Stimulated activated CD8-positive, alpha-beta memory T cell treated with anti-CD3 and anti-CD28 coated beads, Interleukin-4, amount 100 ng/mL, for 24 hours (primary cell): ENCODE measurements at places on chromosomes 7 and 10.
A peak's percentile ranks its signal among the peaks of the same experiment; 100 is the strongest.

GRCh38 chr7:102942868-102943267 lies 30.1 kb downstream of the LRRC17 start:
- no peak for DNase-seq

GRCh38 chr7:88331322-88331721 lies 24.6 kb upstream of the STEAP4 start:
- DNase-seq, result no peak

- no peak for DNase-seq
Measured at GRCh38 chr10:31897506-31897905, 31.1 kb downstream of the ARHGAP12 start.

DNA sequence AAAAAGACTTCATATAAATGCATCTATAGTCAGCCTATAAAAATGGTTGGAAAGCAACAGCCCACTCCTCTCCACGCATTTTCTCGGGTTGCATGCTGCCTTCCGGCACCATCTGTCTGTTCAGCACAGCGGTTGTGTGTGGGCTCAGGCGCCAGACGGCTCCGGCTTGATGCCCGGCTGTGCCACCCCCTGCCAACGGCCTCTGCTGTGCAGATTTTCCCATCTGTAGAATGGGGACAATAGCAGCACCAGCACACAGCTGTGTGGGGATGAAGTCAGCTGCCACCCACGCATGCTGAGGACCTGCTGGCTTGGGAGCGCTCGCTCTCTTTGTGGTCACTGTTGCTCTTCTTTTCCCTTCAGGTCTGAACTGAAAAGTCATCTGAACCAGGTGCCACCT lies 19.5 kb downstream of the PRKAG2 start:
- DNase-seq, result no peak

- no peak for DNase-seq
Measured at GRCh38 chr10:88949912-88950837, 2.4 kb downstream of the ACTA2 start.

DNA sequence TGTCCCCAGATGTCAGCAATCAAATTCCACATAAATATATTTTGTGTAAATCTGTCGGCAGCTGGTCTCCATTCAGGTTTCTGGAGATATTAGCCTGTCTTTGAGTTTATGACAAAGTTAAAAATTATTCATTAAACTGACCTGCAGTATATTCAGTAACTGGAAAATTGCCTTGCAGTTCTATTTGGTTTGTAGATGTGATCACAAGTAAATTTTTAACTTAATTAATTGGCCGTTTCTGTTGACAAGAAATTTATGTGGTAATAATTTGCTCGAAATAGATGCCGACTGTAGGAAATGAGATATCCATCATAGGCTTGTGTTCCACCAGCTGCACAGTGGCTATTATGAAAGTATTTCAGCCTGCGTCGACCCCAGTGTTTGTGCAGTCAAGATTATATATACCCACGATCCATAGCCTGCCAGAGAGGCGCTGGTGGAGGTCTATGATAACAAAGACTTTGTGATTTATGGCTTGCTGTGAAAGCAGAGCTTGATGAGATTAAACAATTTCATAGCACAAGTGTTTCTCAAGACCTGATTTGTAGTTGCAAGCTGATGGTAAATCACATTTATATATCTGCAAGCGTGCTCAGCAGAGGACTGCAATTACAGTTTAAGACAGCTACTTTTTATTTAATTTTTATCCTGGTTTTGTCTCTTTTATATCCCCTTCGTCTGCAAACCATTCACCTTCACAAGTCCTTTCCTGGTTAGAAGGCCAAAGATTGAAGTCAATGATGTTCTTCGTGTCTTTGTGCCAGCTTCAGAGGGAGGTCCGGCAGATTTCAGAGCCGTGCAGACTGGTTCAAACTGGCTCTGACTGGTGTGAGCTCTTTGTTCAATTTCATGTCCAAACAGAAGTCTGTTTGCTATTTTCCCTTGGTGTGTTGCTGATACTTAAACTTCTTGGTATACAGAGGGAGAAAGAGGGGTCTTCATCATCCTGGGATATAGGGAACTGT lies 850.9 kb downstream of the LRMDA start:
- DNase-seq, result no peak

DNA sequence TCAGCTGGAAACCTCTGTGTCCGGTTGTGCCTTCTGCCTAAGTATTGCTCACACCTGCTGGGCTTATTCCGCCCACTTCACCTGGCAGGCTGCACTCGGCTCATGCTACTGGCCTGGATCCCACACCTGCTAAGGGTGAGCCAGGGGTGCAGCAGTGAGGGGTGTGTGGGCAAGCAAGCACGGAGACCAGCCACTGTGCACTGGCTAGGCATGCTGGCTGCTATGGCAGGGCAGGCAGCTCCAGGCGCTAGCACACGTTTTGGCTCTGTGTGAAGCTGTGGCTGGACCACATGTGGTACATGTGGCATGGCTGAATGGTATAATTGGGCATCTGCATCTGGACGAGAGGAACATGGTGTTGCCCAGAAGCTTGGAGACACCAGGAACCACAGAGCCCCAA lies 940.7 kb downstream of the NRG3 start:
- no peak for DNase-seq

GRCh38 chr7:155917836-155918430 lies 105.7 kb upstream of the SHH start:
- DNase-seq, result no peak

GRCh38 chr10:131638049-131638879 lies 262.5 kb upstream of the PPP2R2D start:
- DNase-seq, result no peak

DNA sequence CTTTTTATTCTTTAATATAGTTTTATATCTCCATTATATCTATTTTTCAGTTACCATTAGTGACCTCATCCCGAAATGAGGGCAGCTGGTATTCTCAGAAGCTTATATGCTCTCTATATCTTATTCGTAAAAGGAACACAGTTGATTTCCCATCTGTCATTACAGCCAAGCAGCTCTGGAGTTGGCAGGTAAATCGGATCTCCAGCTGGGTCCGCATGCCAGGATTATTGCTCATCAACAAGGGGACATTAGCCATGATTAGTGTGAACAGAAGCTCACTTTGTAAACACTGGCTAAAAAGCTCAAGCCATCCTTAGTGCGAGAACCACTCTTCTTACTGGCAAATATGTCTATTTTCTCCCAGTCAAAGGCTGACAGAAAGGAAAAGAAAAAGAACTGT lies 180.3 kb downstream of the NPSR1 start:
- DNase-seq, result no peak

GRCh38 chr10:43134126-43134905 lies 3.9 kb upstream of the CSGALNACT2 start:
- no peak for DNase-seq

GRCh38 chr7:20738518-20739481 lies 47.9 kb downstream of the SP8 start:
- DNase-seq, result no peak

- DNase-seq, result no peak
Measured at GRCh38 chr7:47510192-47510591, 71.7 kb downstream of the TNS3 start.

- DNase-seq, result no peak
Measured at GRCh38 chr10:34815185-34816084, at the start of gene PARD3. Gene PARD3, minus strand, starts transcription at chr10:34815296. Its CDS starts 301 bp downstream, at chr10:34814995.

GRCh38 chr7:123346766-123347165 lies 147.0 kb upstream of the SLC13A1 start:
- DNase-seq, result no peak

- DNase-seq, result no peak
Measured at GRCh38 chr10:6464862-6465430, 115.1 kb downstream of the PRKCQ start.

DNA sequence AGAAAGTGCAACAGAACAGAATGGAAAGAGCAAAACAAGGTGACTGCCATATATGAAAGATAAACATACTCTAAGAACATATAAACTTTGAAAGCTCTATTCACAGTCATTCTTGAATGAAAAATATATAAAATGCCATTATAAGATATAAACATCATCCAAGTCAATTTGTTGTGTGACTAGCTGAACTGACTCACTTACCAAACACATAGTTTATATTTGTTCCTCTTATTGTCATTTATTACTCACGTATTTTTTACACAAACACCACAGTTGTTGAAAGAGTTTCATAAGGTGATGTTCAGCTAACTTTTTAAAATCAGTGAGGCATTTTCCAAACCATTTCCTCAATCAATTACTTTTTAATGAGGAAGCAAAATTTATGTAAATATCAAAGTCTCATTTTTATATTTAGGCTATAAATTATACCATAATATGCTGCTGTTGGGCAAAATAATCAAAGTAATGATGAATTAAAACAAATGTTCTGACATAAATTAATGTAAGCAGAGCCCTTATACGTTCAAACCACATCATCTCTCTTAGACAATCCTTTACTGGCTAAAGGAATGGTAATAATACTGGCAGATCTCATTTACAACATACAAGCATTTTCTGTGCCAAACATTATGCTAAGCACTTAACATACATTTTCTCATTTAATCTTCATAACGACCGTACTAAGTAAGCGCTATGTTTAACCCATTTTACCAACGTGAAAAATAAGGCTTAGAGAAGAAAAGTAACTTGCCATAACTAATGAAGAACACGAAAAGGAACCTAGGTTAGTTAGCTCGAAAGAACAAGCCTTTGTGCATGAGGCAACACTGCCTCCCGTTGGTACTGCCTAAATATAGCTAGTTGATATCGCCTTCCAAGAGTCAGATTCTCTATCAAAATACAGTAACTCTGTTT lies 7.3 kb downstream of the LRRN3 start:
- DNase-seq, result peak; percentile 32

- no peak for DNase-seq
Measured at GRCh38 chr10:28587970-28588290, 55.0 kb downstream of the WAC start.

DNA sequence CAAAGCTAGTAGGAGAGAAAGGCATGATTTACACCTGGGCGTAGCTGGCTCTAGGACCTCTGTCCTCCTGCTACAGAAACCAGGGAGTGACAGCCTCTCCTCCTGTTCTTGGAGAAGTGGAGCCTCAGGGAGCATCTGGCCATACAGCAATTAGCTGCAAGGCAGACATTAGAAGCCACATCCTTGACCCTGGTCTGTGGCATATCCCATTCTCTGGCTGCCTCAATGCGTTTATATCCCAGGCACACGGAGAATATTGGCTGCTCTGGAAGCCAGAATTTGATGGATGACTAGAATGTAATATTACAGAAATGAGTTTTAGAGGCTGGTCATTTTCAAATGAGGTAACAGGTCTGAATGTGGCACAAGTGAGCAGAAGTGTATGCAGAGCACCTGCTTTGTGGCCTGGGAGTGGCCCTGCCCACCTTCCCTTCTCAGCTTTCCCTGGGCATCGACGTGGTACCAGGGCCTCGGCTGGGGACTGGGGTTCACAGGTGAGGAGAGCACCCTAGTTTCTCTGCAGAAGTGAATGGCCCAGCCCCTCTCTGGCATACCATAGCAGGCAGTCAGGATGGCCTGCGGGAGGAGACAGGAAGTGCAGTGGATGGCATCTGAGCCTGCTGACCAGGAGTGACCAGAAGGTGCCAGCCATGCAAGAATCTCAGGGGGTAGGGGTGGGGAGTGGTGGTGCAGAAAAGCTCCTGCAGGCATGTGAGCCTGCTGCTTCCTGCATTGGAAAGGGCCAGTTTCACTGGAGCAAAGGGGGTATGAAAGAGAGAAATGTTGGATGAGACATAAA lies 367.2 kb upstream of the ZNF32 start:
- DNase-seq, result no peak

- no peak for DNase-seq
Measured at GRCh38 chr10:10796061-10796773, 221.5 kb upstream of the CELF2 start.

- no peak for DNase-seq
Measured at GRCh38 chr7:21543528-21544302, 876 bp downstream of the DNAH11 start.

- DNase-seq, result no peak
Measured at GRCh38 chr10:24958721-24959381, 6.4 kb upstream of the PRTFDC1 start.

DNA sequence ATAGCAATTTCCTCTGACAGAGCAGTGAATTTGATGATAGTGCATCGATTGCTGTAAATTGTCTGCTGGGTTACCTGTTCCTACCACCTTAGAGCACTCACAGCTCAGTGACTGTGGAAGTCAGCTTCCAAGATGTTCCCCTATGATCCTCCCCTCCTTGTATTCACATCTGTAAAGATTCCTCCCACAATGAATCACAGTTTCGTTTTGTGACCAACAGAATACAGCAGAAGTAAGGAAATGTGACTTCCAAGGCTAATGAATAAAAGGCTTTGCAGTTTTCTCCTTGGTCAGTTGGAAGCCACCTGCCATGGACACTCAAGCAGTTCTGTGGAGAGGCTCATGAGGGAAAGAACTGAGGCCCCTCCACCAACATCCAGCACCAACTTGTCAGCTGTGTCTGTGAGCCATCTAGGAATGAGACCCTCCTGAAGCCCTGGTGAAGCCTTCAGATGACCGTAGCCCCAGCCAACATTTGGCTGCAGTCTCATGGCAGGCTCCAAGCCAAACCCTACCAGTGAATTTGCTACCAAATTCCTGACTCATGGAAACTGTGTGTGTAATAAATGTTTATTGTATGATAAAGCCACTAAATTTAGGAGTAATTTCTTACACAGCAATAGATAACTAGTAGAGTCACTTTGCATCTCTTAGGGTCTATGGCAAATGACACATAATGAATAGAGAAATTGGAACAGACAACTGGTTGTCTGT lies 309.5 kb upstream of the NPVF start:
- no peak for DNase-seq
